ENCODE measurements at places on chromosomes 4 and X.

- no peak for DNase-seq
Measured at GRCh38 chrX:18041656-18042055, 179.0 kb downstream of the BEND2 start.

DNA sequence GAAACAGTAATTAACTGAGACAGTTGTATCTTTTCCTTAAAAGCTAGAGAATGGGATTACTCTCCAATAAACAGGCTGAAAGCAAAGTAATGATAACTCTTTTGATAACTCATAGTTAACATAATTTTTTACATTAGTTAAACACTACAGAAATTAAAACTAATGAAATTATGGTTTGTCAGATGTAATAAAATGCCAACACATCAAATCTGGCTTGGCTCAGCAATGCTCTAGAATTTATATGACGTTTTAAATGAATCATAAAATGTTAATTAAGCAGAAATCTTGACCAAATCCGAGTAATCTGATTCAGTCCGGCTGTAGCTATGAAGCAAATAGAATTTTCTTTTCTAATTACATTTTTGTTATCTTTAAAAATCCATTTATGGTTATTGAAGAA, 244.2 kb upstream of the NR3C2 start:
- no peak for DNase-seq

- DNase-seq: peak; percentile 5
Measured at GRCh38 chrX:13341491-13342101, 21.7 kb upstream of the ATXN3L start.

DNA sequence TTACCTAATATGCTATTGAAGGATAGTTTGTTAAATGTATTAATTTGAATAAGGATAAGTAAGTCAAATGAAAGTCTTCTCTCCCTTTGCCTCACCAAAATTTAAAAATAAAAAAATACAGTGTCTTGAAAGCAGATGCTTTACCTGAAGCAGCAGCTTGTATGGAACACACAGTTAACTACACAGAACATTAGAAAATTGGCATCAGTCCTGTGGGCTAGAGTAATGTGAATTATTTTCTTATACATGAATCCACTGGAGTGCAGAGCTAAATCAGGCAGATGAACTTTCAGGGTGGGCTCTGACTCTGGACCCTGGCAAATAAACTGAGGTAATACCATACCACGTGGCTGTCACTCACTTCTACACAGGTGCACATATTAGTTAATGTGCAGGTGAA, 348.0 kb downstream of the FSTL5 start:
- no peak for DNase-seq

DNA sequence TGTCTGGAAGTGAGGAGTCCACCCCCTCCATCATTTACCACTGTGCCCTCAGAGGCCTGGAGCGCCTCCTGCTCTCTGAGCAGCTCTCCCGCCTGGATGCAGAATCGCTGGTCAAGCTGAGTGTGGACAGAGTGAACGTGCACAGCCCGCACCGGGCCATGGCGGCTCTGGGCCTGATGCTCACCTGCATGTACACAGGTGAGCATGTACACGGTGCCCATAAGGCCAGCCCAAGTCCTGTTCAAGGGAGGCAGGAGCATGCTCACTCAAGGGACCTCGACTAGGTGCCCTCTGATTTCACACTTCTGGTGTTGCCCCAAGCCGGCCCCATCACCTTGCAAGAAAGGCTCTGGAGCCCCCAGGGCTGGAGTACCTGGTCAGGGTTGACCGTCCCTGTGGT, 13.4 kb upstream of the MSANTD1 start:
- DNase-seq: no peak

- no peak for DNase-seq
Measured at GRCh38 chr4:41514766-41515481, 23.0 kb upstream of the LIMCH1 start.

GRCh38 chrX:131646106-131646505, 102.2 kb downstream of the OR13H1 start:
- DNase-seq: no peak

DNA sequence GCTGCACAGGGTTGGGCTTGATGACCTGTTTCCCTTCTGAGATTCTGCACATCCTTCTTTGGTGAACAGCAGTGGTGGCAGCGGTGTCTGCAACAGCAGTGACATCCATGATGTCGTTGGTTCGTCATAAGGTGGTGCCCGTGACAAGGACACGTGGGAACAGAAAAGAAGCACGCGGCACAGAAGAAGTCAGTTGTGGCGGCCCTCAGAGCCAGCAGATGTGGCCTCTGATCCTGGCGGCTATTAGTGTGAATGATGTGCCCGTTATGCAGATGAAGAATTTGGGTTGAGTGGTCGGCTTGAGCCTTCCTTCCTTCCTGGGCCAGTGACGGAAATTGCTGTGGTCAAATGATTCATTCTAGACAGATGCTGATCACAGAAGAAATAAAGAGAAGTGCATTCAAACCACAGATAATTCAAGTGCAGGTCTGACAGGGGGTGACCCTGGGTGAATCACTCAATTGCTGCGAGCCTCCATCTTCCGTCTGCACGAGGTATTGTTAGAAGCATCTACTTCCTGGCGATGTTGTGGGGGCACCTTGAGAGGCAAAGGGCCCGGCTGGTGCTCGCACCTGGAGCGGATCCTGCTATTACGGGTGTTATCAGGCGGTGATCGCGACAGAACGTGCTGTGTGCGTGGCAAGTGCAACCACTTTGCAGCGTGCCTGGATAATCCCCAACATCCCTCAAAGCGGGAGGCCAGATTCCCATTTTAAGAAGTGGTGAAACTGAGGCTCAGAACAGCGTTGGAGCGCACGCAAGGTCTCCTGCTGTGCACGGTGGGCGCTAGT, 215.2 kb upstream of the PSAPL1 start:
- peak; percentile 99 for DNase-seq

GRCh38 chr4:169906104-169906503, 120.1 kb downstream of the MFAP3L start:
- DNase-seq: no peak

DNA sequence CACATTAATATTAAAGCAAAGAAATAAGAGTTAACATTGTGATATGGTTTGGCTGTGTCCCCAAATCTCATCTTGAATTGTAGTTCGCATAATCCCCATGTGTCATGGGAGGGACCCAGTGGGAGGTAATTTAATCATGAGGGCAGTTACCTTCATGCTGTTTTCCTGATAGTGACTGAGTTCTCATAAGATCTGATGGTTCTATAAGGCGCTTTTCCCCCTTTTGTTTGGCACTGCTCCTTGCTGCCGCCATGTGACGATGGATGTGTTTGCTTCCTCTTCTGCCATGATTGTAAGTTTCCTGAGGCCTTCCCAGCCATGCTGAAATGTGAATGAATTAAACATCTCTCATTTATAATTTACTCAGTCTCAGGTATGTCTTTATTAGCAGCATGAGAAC, 153.8 kb upstream of the GALNT7 start:
- no peak for DNase-seq

- no peak for DNase-seq
Measured at GRCh38 chr4:8607603-8608481, 15.3 kb downstream of the CPZ start.

DNA sequence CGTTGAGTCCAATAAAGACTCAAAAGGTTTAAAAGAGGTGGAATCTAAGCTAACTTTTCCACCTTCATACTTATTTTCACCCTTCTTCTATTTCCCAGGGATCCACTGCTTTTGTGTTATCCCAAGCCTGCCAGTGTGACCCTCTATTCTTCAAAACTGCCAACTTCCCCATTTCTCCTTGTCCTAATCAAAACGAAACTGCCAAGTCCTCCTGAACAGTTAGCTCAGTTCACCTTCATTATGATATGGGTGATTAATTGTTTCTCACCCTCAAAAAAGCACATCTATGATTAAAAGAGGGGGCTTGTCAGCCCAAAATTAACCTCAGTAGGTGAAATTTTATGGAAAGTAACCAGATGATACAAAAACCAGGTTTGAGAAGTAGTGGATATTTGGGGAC, 108.4 kb downstream of the GUCY2F start:
- DNase-seq: no peak

DNA sequence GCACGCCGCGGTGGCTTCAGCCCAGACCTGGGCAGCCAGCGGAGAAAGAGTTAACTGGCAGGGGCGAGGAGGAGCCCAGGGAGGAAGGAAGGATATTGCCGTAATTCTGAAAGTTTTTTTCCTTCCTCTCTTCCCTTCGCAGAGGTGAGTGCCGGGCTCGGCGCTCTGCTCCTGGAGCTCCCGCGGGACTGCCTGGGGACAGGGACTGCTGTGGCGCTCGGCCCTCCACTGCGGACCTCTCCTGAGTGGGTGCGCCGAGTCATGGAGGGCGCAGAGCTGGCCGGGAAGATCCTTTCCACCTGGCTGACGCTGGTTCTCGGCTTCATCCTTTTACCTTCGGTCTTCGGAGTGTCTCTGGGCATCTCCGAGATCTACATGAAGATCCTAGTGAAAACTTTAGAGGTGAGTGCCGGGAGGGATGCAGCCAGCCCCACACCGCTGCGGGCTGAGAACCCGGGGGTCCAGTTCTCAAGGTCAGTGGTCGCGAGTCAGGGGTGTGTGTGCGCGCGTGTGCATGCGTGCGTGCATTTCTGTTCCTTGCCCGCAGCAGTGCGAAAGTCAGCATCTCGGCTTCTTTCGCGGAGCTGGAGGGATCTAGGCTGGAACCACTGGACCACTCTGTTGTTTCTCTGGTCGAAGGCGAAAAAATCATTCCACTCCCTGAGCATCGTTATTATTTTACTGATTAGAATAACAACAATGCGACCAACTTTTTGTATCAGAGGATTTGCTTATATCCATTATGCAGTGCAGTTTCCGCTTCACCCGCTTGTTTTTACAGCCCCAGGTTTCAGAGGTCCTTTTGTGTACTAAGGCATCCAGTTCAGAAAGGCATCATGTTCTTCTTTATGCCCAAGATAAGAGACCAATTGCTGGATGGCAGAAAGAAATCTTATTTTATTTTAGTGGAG, 709 bp downstream of the GPAT3 start:
- DNase-seq: no peak

DNA sequence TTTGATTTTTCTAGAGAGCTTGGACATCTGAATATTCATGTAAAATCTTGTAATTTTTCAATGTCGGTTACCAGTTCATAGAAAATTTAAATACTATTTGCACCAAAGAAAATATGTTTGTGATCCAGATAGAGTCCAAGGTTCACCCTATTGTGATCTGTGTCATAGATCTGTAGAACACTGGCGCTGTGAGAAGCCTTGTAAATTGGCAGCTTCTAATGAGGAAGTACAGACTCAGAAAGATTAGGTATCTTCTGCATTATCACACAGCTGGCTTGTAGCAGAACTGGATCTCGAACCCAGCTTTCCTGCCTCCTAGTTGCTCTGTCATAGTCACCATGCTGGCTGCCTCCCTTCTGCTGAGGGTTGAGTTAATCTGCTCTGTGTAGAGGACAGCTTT, 106.5 kb upstream of the PAK3 start:
- DNase-seq: no peak

DNA sequence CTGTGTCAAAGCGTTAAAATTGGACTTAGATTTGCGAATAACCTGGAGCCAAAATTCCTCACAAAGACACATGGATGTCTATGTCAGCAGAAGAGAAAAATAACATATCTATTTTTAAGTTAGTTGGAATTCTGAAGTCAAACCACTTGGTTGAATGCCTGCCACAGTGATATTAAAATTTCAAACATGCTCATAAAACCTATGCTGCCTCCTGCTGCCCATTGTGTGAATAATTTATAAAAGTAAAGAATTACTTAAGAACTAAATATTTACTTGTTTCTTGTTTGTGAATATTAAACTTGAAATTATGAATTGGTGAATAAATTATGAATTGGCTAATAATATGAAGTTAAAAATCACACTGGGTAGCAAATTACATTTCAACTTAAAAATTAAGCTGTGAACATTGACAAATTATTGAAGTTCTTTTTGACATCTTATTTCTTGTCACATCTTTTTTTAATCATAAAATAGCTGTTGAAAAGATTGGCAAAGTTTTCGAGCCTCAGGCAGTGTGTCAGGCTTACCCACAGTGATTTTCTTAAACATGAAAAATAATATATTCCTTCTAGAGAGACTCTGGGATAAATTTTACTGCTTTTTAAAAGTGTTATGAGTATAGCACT, 35.4 kb downstream of the FABP2 start:
- peak; percentile 47 for DNase-seq

Measured in HS-5 (cell line).